ENCODE measurements at places on chromosomes 2 and 18. TPM values are rescaled to one million over a fixed set of nuclear protein-coding genes. Genes with fewer than 3 reads are reported as not detected.

DNA sequence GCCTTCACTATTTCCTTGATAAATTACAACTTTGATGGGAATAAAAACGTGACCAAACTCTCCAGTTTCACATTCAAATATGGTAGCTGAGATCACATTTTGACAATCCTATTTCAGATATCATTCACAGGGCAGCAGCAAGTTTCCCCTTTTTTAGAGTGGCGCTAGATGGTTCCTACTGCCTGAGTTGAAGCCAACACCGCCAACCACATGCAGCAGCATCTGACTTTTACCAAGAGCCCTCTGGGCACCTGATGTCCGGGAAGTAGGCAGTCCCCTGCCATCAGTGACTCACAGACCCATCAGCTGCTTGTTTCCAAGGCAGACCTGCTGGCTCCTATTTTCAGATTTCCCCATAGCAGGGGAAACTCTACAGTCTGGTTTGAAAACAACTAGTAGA lies 4.0 kb upstream of the MREG start:
- no peak for DNase-seq

GRCh38 chr18:49798001-49798400 lies 15.3 kb downstream of the ACAA2 start:
- DNase-seq: no peak

- DNase-seq: no peak
These were observed 246.4 kb downstream of the VAPA start for GRCh38 chr18:10160251-10160650.

- DNase-seq: no peak
These were observed 307.3 kb upstream of the MEIS1 start for GRCh38 chr2:66127656-66128055.

DNA sequence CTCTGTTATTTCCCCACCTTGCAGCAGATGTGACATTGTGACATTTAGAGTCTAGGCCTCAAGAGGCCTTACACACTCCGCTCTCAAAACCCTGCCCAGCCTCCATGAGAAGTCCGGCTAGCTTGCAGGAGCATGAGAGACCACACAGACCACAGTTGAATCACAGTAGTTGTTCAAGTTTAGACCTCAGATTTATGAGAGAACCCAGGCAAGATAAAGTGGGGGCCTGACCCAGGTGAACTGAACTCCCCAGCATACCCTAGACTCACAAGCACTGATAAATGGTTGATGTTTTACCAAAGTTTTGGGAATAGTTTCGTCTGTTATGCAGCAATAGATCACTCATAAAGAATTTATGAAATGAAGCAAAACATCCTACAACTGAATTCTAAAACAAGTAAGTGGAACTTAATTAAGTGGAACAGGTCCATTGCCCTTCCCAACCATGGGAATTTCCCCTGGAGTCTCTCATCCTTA lies 4.7 kb upstream of the STAT1 start:
- no peak for DNase-seq

Gene FER1L5
- 1.1 TPM for total RNA-seq

DNA sequence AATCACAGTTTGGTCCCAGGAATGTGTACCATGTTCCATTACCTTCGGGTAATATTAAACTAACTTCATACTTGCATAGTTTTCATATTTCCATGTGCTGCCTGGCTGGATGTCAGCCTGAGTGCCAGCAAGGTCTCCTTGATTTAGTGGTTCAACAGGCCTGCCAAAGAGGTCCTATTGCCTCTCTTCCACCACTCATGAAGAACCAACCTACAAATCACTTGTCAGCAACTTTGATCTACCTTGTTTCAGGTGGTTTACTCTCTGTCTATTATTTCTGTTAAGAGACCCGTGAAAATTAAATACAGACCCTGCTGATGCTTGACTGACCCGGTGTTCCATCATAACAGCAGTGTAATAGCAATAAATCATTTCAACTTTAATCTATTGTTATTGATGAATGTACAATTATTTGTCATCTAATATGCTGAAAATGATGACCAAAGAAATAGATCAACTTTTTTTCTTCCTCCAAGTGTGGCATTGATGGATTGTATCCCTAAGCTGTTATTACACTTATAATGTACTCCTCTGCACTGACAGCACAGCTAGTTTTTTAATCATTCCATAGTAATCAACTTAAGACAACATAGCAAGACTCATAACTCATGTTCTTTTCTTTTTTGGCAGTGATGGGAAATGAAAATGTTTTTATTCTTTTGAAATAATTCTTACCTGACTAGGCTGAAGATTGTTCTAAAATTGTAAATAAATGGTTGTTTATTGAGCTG lies 1220.2 kb upstream of the ACVR2A start:
- no peak for DNase-seq

DNA sequence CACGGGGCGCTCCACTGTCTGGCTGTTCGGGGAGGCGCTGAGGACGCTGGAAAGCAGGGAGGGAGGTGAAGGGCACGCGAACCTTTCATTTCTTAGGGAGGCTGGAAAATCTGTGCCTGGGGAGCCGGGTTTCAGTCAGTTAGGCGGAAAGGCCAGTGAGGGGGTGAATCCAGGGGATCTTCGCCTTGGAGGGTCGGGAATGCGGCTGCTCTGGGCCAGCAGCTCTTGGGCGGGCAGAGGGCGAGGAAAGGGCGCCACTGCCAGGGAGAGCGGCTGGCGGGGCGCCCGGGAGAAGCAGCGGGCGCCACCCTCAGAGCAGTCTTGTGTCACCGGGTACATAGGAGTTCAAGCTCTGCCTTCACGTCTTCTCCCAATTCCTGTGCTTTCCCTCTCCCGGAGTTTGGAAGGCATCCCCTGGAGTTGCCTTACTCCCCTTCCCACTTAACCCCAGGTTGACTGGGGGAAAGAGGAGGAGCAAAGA lies 1.4 kb downstream of the CCDC85A start:
- no peak for DNase-seq

Gene RTN4
- total RNA-seq: 337 TPM

Gene SKOR2
- total RNA-seq: not detected

DNA sequence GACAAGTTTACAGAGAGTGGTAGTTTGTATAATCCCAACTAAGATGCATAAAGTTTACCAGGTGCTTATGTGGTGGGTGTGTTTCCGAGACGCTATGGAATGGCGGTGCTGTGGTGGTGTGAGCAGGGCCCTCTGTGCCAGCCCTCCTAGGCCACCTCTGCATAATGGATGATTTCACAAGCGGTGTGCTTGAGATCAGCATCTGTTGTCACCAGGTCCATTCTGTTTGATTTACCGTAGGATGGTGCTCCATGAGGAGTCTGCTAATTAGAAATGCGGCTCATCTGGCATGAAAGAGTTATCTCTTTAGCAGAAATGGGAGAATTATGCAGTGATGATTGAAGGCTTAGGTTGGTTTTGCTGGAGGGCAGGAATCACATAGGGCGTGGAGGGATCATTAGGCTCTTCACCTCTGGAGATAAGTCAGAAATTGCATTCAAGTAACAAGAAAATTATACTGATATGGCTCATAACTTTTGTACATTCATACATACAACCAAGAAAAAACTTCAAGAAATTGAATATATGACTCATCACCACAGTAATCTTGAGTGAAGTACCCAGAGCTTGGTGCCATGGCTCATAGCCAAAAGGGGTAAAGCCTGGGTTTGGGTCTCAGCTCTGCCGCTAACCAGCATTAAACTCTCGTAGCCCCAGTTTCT lies 41.4 kb downstream of the CRIM1 start:
- no peak for DNase-seq

DNA sequence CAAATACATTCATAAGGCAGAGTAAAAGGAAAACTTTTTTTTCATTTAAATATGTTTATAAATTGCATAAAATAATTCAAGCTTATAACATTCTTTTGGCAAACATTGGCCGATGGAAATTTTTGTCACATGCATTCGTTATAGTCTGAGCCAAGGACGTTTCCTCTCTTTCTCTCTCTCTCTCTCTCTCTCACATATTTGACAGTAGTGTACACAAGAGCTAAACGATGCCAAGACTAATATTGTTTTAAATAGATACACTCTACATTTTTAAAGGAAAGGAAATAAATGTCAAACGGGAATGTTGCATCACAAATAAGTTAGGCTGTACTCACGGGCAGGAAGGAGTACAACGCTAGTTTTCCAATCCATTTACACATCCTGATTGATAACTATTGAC lies 251.1 kb upstream of the SMIM21 start:
- no peak for DNase-seq

Gene BMP10
- total RNA-seq: not detected

Gene ACAA2
- total RNA-seq: 21.3 TPM

DNA sequence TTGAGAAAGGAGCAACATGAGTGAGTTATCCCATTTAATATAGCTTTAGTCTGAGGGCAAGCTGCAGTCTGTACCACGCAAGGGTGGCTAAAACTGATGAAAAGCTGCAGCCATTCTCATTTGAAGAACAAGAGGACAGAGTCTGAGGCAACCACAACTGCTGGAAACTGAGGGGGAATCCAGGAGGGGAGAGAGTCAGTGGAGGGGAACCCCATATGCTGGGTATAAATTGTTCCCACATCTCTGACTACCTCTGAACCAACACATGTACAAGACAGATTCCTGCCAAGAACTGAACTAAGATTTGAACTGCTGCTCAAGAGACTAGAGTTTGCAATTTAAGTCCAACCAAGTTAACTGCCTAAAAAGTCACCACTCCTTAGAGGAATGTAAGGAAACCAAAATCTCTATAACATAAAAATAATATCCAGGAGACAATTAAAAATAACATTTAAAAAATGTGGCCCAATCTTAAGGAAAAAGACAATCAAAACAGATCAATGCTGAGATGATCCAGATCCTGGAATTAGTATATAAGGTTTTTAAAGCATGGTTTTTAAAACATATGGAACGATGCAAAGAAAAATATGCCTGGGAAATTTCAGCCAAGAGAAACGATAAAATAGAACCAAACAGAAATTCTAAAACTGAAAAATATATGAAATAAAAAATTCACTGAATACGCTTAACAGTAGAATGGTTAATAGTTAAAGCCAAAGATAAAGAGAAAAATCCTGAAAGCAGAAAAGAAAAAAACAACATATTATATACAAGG lies 11.2 kb downstream of the CWC22 start:
- DNase-seq: no peak

- no peak for DNase-seq
These were observed 141.3 kb downstream of the L3MBTL4 start for GRCh38 chr18:6273423-6273822.

- DNase-seq: no peak
These were observed 164.7 kb downstream of the MREG start for GRCh38 chr2:215848698-215849097.

Gene UGT1A4
- total RNA-seq: 23.2 TPM

Gene FAM110C
- total RNA-seq: 21.8 TPM

Gene ERFE
- total RNA-seq: 1.8 TPM

Gene WBP1
- 100 TPM for total RNA-seq

All from ureter (tissue), 1 donor.